ENCODE measurements at places on chromosomes 6 and 20.

GRCh38 chr20:4299773-4300172 is 284.4 kb upstream of the RNF24 start:
- no peak for DNase-seq

- DNase-seq, result no peak
These were observed 64.6 kb upstream of the ADGRF1 start for GRCh38 chr6:47106721-47107197.

DNA sequence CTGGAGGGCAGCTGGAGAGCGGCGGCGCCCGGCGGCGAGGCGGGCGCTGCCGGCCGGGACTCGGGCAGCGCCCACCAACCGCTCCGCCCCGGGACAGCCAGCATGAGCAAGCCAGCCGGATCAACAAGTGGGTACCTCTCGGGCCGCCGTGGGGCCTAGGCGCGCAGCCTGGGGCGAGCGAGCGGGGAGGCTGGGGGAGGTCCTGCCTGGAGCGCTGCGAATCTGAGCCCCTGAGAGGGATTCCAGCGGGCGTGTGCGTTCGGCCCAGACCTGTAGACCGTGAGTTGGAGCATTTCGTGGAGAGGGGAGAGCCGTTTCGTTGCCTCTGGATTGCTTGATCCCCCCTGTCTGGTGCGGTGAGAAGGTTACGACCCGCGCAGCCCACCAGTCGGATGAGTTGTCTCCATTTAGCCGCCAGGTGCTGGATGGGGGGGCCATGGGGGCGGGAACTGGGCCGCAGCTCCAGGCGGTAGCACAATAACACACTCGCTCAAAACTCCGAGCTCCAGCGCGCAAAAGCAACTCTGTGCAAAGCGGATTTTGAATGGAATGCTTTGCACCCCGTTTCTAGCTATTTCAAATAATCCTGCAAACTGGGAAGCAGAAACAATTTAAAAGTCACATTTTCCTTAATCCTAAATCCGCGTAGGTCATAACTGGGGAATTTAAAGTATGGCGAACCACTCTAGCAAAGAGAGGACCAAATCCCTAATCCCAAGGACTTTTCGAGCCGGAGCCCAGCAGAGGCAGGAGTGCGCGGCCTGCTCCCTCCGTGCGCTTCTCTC is 1.0 kb downstream of the NR2E1 start:
- no peak for DNase-seq

GRCh38 chr6:45473121-45473993 is 95.6 kb upstream of the SUPT3H start:
- DNase-seq, result no peak

DNA sequence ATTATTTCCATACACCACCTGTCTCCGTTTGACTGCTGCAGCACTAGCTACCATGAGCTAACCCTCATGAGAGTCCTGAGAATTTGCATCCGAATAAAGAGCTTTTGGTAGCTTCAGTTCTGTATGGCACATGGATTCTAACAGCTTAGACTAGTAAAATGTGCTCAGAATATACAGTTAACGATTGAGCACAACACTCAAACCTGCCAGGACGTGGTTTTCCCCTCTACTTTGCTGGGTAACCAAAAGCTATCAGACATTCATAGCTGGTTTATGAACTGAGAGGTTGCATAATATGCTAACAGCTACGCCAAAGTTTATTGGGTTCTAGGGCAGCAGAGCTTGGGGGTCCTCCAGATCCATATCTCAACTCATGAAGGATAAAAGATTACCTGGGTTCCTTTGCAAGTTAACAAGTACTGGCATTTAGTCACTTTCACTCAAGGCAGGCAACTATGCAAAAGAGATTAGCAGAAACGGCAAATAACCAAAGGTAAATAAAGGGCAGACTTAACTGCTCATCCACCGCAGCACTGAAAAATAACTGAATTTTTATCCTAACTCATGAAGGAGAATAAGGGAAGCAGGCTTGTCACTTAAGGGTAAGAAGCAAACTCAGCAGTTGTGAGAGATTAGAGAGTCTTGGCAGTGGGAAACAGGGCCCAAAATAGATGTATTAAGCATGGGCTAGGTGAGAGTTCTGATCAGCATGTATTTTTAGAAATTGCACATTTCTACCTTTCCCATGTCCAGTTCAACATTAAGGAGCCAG is 29.4 kb downstream of the NUDT3 start:
- DNase-seq, result no peak

GRCh38 chr6:37622646-37623071 is 75.0 kb downstream of the MDGA1 start:
- no peak for DNase-seq

- DNase-seq, result no peak
These were observed 19.7 kb downstream of the RAB44 start for GRCh38 chr6:36717231-36717825.

DNA sequence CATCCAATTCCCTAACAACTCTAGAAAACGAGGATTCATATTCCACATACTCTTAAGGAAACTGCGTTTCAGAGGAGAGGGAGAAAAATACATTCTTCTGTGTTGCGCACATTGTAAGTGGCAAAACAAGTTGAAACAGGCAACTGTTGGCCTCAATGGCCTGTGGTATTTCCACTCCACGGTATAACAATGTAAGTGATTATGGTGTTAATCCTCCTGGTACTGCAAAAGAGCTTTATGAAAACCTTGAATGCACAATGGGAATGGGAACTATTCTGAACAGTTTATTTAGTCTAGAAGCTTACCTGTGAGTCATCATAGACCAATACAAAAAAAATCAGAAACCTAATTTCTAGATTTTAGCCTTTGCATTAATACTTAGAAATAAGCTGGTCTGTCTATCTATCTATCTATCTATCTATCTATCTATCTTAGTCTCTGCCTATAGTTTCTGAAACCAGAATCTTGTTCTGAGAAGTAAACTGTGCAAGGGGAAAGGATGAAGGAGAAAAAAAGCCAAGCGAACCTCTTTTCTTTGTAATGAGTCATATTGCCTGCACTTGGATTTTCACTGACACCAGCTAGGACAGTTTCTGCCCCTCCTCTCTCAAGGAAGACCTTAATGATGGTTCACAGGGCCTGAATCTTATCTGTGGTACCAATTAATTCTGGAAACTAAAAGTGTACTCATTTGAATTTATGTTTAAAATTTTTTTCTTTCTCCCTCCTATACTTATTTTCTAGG is 101.5 kb downstream of the RNF144B start:
- no peak for DNase-seq

DNA sequence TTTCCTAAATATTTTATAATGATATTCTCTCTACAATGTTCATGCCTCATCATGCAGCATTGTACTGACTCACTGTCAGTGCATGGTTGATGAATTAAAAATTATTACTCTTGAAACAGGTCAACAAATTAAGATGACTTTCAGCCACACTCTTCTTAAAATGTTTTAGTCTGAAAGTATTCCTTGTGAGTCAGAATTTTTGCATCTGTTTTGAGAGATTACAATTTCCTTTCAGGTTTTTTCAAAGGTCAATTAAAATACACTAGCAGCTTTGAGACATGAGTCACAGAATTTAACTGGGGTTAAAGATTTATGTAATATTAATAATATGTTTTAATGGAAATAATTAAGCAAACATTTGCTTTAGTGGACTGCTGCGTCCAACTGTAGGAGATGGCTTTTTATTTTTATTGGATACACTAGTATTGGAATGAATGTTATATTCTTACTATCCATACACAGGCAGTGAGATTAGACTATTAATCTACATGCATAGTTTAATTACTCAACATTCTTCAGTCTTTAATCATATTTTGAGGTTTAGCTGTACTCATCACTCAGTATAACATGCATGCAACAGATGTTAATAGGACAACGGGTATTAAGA is 9.7 kb downstream of the COL12A1 start:
- DNase-seq, result no peak

DNA sequence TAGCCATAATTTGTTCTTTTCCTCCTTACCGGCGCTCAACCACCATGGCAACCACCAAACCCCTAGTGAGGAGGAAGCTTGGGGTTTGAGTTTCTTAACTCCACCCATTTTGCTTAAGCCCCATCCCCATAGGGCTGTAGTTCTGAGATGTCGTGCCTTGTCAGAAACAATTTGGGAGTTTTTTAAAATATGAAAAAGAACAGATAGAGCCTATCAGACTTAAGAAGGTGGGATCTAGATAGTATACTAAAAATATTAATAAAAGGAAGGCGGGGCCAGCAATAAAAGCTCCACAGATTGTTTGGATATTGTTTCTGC is 5.6 kb downstream of the BRD2 start:
- no peak for DNase-seq

DNA sequence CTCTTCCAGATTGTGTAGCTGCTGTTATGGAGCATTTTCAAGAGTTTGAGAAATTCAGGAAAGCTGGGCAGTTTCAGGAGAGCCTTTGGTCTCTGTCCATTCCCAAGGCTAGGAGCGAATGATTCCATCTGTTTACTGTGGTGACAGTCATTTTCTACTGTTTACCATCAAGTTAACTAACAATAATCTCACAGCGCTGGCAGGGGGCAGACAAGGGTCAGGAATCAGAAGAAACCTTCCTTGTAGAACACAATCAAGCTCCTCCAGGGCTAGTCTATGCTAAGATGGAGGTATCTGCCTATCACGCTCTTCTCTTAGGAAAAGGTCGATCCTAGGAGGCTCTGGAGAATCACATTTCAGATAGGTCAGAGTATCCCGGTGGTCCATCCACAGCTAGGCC is 293.9 kb downstream of the KIF16B start:
- DNase-seq, result no peak

GRCh38 chr20:44022464-44022863 is 107.8 kb downstream of the TOX2 start:
- no peak for DNase-seq

- no peak for DNase-seq
These were observed 116.0 kb upstream of the JARID2 start for GRCh38 chr6:15129887-15130286.

DNA sequence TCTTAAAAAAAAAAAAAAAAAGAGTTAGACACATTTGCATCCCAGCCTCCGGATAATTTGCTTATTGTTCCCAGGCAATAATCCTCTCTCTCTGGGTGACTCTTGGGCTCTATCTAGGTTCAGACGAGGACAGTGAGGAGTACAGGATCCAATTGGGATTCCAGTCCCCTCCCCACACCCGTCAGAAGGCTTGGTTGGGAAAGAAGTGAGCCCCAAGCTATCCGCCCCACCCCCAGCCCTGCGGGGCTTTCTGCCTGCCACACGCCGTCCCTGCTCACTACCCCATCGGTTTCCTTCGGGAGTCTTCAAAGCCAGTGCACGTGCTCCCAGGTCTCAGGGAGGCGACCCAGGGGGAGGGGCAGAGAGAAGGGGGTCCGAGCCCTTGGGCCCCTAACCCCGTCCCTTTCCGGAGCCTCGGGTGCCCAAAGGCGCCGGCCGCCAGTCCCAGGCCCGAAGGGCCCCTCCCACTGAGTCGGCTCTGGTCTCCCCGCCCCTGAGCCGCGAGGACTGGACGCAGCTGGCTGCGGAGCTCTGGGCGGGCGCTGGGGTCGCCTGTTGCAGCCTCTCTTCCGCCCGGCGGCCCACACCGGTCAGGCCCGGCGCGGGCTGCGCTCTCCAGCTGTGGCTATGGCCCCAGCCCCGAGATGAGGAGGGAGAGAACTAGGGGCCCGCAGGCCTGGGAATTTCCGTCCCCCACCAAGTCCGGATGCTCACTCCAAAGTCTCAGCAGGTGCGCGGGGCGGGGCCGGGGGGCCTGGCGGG is 2.5 kb downstream of the MYMX start:
- DNase-seq, result no peak

DNA sequence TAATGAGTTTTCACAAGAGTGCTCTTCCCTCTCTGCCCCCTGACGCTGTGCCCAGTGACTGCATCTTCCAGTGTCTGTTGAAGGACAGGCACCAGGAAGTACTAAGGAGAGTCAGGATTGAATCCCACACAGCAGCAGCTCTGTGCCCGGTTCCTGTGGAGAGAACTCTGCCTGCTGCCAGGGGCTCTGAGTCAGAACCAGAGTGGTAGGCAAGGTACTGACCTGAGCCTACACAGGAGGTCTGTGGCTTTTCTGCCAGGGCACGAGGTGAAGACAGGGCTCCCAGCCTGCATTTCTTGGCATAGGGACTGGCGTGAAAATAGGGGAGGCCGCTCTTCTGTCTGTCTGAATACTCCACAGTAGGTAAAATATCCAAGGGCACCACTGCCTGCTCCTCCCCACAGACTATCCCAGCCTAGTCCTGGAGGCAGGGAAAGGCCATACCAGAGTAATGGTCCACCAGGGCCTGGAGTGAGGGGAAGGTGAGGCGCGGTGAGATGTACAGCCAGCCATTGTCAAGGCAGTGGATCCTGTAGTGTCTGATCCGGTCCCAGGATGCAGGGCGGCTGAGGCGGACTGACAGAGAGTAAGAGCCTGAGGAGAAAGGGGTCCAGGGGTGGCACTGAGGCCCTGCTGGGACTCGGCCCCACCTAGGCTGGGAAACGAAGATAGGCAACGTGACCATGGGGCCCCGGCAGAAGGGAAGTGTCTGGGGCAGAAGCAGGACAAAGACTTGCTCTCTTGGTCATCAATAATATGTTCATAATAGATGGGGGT is 9.4 kb downstream of the RAB5IF start:
- DNase-seq, result no peak

GRCh38 chr6:43120101-43120763 is 44.1 kb downstream of the PTK7 start:
- DNase-seq, result no peak
